ENCODE measurements at places on chromosomes 1 and 21.
A peak's percentile ranks its signal among the peaks of the same experiment; 100 is the strongest.

DNA sequence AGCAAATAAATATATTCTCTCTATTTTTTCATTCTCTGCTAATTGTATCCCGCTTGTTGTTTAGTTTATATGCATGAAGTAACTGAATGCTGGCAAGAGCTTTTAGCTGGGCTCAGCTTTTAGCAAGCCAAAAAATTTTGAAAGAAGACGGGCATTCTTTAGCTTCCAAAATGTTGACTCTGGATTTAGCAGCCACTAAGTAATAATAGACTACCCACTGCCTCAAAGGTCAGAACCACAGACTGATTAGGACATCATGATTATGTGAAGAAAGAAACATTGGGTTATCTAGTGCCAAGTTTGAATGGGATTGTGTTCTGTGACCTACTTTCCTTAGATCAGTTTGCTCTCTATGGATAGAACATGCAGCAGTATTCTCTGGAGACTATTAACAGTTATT lies 80.3 kb upstream of the DPH5 start:
- DNase-seq, result no peak

GRCh38 chr1:206575165-206575893 lies 36.9 kb downstream of the EIF2D start:
- peak; percentile 37 for DNase-seq

GRCh38 chr1:92820024-92820423 lies 11.8 kb upstream of the RPL5 start:
- no peak for DNase-seq

DNA sequence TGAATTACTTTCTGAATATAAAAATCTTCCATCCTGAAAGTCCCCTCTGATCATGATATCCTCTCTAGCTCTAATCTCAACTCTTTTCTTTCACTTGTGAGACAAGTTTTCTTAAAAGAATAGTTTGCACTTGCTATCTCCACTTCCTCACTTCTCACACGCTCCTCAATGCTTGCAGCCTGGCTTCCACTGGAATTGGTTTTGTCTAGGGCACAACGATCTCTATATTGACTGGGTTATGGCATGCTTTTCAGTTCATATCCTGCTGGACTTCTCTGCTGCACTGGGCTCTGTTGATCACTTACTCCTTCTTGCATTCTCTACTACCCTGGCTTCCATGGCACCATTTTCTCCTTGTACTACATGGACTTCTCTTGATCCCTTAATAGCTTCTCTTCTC lies 474 bp downstream of the FCRLA start:
- no peak for DNase-seq

DNA sequence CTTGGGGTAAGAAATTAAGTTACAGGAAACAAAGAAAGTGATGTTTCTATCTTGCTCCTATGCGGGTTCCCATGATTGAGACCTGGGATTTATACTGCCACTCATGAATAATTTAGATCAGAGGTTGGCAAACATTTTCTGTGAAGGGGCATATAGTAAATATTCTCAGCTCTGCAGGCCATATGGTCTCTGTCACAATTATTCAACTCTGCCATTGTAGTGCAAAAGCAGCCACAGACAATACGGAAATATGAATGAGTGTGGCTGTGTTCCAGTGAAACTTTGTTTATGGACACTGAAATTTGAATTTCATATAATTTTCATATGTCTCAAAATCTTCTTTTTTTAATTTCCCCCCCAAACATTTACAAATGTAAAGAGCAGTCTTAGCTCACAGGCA lies 127.2 kb downstream of the FOXD2 start:
- no peak for DNase-seq

DNA sequence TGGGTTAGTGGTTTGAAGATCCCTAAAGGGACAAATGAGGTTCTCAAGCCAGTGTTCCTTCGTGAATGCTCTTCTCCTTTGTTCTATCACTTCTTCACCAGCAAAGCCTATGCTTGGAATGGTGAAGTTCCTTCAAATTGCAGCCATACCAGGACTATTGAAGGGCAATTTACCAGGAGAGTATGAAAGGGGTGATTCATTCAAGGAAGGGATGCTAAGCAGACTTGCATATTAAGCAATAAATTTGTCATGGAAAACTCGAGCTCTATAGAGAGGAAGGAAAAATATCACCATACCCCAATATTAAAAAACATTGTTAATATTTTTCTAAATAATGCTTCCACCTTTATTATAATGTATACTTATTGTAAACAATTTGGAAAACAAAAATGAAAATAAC lies 9.3 kb upstream of the TSNAX start:
- no peak for DNase-seq

DNA sequence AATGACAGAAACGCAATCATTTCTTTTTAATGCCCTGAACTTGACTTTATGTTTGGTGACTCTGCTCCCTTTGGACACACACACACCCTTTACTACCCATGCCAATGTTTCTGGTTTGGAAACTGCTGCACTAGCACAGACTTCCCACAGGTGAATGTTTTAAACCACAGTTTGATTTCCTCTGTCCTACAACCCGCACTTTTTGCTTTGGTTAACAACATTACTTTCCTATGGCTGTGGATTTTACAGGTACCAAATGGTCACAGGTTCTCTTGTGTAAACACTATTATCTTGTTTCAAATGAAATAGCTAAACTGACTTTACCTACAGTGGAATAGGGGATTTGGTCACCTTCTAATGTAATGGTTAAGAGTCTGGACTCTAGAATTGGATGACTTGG lies 51.5 kb upstream of the ZNF644 start:
- DNase-seq, result no peak

- no peak for DNase-seq
Observed at GRCh38 chr1:85459290-85459689, 5.7 kb downstream of the DDAH1 start.

GRCh38 chr1:190754666-190755065 lies 277.0 kb upstream of the BRINP3 start:
- DNase-seq, result no peak

DNA sequence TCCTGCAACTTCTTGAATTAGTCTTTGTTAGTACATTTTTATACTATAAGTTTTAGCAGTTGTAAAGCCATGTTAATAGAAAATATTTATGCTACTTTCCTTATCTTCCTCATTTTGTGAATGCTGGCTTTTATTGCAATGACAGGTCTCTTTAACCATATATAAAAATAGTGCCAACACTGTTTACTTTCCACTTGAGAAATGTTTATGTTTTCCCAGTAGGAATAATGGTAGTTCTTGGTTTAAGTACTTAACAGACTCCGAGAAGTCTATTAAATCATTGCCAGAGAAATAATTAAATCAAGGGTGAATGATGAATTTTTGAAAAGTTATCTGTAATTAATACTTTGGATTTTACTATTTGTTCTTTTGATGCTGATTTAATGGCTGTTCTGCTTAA lies 9.7 kb downstream of the CHML start:
- DNase-seq, result no peak

- DNase-seq, result peak; percentile 43
Observed at GRCh38 chr1:28928314-28928941, 14.1 kb downstream of the EPB41 start.

- DNase-seq, result no peak
Observed at GRCh38 chr1:220565670-220566069, 37.7 kb downstream of the MARK1 start.

DNA sequence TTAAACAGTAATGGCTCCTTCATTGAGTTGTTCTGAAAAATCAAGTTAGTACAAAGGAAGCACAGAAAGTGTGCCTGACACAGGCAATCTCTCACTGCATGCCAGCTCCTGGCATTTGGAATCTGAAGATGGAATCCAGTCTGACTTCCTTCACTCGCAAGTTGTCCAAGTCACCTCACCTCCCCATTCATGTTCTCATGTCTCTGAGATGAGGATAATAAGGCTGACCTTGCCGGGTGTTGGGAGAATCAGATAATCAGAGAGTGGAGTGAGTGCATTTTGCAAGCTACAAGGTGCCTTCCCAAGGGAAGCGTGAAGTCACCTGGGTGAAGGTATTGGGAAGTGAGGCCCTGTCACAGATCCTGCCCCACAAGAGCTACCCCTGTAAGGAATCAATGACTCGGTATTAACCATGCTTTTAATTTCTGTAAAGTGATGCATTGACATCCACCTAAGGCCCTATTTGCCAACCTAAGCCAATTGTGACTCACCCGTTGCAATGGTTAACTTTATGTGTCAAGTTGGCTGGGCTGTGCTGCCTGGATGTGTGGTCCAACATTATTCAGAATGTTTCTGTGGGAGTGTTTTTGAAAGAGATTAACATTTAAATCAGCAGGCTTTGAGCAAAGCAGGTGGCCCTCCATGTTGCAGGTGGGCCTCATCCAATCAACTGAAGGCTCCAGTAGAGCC lies 62.5 kb upstream of the TARBP1 start:
- no peak for DNase-seq

GRCh38 chr1:115190540-115191170 lies 101.4 kb upstream of the TSPAN2 start:
- no peak for DNase-seq

- DNase-seq, result no peak
Observed at GRCh38 chr1:100794748-100795645, 75.5 kb downstream of the VCAM1 start.

- no peak for DNase-seq
Observed at GRCh38 chr1:76068953-76069561, 5.5 kb upstream of the ST6GALNAC3 start.

DNA sequence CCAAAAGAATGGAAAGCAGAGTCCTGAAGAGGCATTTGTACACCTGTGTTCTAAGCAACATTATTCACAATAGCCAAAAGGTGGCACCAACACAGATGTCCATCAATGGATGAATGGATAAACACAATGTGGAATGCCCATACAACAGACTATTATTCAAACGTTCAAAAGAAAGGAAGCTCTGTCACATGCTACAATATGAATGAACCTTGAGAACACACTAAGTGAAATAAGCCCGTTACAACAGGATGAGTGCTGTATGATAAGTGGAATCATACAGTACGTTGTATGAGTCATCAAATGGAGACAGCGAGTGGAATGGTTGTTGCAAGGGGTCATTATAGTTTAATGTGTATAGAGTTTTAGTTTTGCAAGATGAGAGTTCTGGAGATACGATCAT lies 80.1 kb downstream of the SH3BGR start:
- no peak for DNase-seq

- no peak for DNase-seq
Observed at GRCh38 chr1:177928194-177928593, 41.7 kb downstream of the SEC16B start.

DNA sequence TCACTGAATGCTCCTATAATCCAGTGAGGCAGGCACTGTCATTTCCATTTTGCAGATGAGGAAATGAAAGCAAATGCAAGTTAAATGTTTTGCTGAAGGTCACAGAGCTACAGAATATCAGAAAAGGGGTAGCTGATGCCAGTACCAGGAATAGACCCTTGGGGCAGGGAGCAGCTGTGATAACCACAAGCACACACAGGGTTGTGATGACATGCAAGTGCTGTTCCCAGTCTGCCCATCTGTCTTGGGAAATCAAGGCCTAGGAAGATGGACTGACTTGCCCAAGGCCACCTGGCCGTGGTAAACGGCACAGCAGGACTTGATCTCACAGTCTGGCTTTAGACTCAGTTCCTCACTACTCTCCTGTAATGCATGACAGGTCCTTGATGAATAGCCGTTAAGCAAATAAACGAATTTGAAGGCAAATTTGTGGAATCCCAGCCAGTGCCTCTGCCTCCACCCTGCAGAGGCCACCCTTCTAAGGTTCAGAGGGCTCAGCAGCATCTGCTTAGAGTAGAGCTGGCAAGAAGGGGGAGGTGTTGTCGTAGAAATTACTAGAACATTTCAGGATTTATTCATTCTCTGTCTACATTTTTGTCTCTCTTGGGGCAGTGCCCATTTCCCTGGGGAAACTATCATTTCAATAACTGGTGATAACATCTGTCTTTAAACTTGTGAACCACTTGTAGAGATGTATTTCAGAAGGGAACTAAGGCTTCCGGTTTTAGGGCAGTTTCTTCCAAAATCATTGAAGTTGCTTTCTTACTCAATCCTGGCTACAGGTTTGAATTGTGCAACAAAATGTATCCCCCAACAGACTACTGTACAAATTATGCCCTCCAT lies 53.2 kb upstream of the MRPS6 start:
- no peak for DNase-seq

DNA sequence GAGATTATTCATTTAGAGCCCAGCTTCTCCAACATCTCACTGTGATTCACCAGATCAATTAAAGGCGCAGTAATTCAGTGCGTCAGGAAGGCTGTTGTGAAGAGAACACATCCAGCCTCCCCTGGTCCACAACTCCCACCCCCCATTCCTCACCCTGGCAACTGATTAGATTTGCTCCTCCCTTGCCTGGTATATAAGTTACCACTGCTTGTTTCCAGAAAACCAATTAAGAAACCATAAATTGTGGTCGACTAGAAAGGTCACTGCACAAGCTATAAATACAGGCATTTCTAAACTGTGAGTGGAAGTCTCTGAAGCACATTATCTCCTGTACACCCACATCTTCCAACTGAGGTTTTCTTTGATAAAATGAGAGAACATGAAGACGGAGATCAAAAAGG lies 41.9 kb downstream of the FAM163A start:
- no peak for DNase-seq

GRCh38 chr1:239011382-239011781 lies 375.0 kb upstream of the CHRM3 start:
- DNase-seq, result no peak

- DNase-seq, result no peak
Observed at GRCh38 chr1:41868241-41868998, 50.3 kb downstream of the HIVEP3 start.

DNA sequence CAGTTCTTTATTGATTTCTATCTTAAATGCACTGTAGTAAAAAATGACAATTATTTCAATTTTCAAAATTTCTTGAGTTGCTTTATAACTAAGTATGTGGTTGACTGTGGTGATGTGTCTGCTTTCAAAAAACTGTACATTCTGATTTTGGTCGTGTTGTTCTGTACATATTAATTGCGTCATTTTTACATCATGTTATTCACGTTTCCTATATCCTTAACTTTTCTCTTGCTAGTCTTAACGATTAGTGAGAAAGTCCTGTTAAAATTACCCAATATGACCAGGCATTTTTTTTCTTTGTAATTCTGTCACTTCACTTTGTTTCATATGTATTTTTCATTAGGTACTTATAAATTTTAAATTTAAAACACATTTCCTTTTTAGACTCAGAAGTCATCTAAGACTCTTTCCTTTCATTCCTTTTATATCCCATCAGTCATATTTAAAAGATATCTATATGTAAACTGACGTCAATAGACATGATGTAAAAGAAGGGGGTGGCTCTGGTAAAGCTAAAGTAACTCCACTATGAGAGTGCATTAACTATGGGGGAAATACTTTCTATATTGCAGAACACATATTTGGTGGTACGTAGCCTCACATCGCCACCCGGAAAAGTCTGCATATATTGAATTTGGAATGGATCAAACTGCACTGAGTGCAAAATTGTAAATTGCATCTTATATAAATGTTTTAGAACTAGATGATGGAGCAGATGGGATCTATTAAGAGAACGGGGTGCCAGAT lies 1.1 kb upstream of the COA6 start:
- no peak for DNase-seq

GRCh38 chr21:21231913-21232312 lies 233.7 kb downstream of the NCAM2 start:
- no peak for DNase-seq
